Temporal lobe (tissue), 4 donors: ENCODE measurements at places on chromosomes 13 and 19. TPM values are rescaled to one million over a fixed set of nuclear protein-coding genes. Genes with fewer than 3 reads are reported as not detected.

NDFIP2 gene
- 41.6 TPM for total RNA-seq

RPL36 gene
- total RNA-seq: 201 TPM

DCT gene
- 2.2 TPM for total RNA-seq

CNN1 gene
- total RNA-seq: 0.74 TPM

C19orf67 gene
- total RNA-seq: not detected

EBI3 gene
- total RNA-seq: 0.25 TPM

UBL3 gene
- total RNA-seq: 65.2 TPM

ZNF845 gene
- 19.4 TPM for total RNA-seq

OR7A5 gene
- total RNA-seq: not detected

ZFP30 gene
- total RNA-seq: 78.4 TPM

TEX30 gene
- total RNA-seq: 6.9 TPM

SH2D3A gene
- total RNA-seq: under 0.01 TPM

SOX1 gene
- total RNA-seq: 13.0 TPM

CHMP2A gene
- total RNA-seq: 48.7 TPM

RRAS gene
- 0.98 TPM for total RNA-seq

VRK3 gene
- 17.2 TPM for total RNA-seq

ZNF492 gene
- total RNA-seq: 1.5 TPM

NLRP9 gene
- not detected for total RNA-seq

CLDND2 gene
- not detected for total RNA-seq

SUGT1 gene
- 65.9 TPM for total RNA-seq

ZIC2 gene
- 4.4 TPM for total RNA-seq

ADPRHL1 gene
- total RNA-seq: 0.74 TPM

LAIR1 gene
- total RNA-seq: 0.98 TPM

FAM124A gene
- total RNA-seq: 9.8 TPM

DACT3 gene
- 14.5 TPM for total RNA-seq

ZNF829 gene
- 6.1 TPM for total RNA-seq

COQ8B gene
- total RNA-seq: 28.8 TPM

ZNF285 gene
- 24.6 TPM for total RNA-seq

FDX2 gene
- 11.8 TPM for total RNA-seq

CABP5 gene
- total RNA-seq: not detected
